ENCODE measurements at places on chromosomes 4 and X. TPM values are rescaled to one million over a fixed set of nuclear protein-coding genes. Genes with fewer than 3 reads are reported as not detected.

GRCh38 chrX:42242004-42242403 is 318.6 kb upstream of the CASK start:
- no peak for DNase-seq

DNA sequence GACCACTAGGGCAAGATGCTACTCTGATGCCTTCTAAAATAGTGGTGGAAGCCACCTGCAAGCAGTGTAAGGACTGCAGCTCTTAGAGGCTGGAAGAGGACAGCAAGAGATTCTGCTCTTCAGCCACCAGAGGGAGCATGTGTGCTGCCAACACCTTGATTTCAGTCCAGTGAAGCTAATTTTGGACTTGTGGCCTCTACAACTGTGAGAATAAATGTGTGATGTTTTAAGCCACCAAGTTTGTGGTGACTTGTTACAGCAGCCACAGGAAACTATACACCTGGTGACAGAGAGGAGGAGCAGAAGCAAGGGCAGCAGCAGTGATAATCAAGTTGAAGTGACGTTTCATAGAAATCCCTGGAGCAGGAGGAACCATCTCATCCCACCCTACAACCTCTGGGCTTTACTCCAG is 55.9 kb downstream of the FGFBP1 start:
- peak; percentile 47 for DNase-seq

SHROOM4 gene
- 35.8 TPM for total RNA-seq

- no peak for DNase-seq
Measured at GRCh38 chr4:89305028-89305427, 2.6 kb downstream of the GPRIN3 start.

ARX gene
- not detected for total RNA-seq

DNA sequence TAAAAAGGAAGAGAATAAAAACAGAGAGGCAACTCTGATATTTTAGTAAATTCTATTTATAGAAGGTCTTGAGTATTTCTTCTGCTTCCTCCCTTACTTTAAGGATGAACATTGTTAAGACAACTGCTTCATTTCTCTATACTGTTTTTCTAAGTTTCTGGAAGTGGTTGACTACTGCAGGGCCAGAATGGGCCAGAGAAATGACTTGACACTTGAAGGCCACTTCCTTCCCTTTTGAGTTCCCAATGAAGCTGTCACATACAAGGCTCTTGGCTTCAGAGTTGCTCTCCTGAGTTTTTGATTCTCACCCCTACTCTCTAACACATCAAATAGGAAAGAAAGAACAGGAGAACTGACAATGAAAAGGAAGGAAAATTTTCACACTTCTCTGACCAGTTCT is 37.6 kb downstream of the PKD2 start:
- no peak for DNase-seq

GRCh38 chr4:88021824-88022223 is 14.4 kb downstream of the PKD2 start:
- no peak for DNase-seq

GRCh38 chr4:113146876-113147358 is 97.5 kb downstream of the ANK2 start:
- no peak for DNase-seq

DNA sequence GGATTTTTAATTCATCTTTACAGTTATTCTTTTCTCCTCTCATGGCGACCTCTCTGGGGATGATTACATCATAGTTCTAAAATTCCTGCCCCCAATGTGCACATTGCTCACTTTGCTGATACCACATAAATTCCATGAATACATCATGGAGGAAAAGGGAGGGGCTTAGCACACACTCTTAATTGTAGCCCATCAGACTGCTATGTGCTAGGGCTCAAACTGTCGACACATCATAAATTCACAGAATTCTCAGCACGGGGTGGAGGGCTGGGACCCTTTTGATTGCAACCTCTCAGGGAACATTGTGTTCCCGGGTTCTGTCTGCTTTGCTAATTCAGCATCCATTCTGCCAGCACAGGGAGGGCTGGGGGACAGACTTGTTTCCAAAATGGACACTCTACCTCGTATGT is 592.9 kb downstream of the BCOR start:
- no peak for DNase-seq
